ENCODE measurements at places on chromosomes 1 and 21. TPM values are rescaled to one million over a fixed set of nuclear protein-coding genes. Genes with fewer than 3 reads are reported as not detected.

The MFAP2 gene
- polyA plus RNA-seq, result 132 TPM

The GPR157 gene
- polyA plus RNA-seq, result 2.1 TPM

The RCSD1 gene
- 0.03 TPM for polyA plus RNA-seq

The PRR9 gene
- polyA plus RNA-seq, result not detected

The NID1 gene
- 49.3 TPM for polyA plus RNA-seq

The LMOD1 gene
- 2.7 TPM for polyA plus RNA-seq

The MRPL20 gene
- 159 TPM for polyA plus RNA-seq

The SLC37A1 gene
- 2.8 TPM for polyA plus RNA-seq

The S100A1 gene
- polyA plus RNA-seq, result 0.18 TPM

The LRRC40 gene
- polyA plus RNA-seq, result 6.3 TPM

The SLC50A1 gene
- 58.4 TPM for polyA plus RNA-seq

The TIE1 gene
- 0.81 TPM for polyA plus RNA-seq

The NPL gene
- polyA plus RNA-seq, result 2.5 TPM

The TRAF5 gene
- polyA plus RNA-seq, result 10.5 TPM

The LHX4 gene
- polyA plus RNA-seq, result not detected

The BMP8B gene
- 0.07 TPM for polyA plus RNA-seq

The PRKAB2 gene
- polyA plus RNA-seq, result 9.4 TPM

The PRKACB gene
- polyA plus RNA-seq, result 7.5 TPM

The F5 gene
- under 0.01 TPM for polyA plus RNA-seq

The ICOSLG gene
- 0.52 TPM for polyA plus RNA-seq

The ASTN1 gene
- 0.29 TPM for polyA plus RNA-seq

The ZNF593OS gene
- polyA plus RNA-seq, result not detected

The MYBPH gene
- polyA plus RNA-seq, result not detected

The HRNR gene
- not detected for polyA plus RNA-seq

The PRAMEF1 gene
- polyA plus RNA-seq, result not detected

The C1orf94 gene
- polyA plus RNA-seq, result not detected

The SPRR5 gene
- polyA plus RNA-seq, result not detected

The RPTN gene
- not detected for polyA plus RNA-seq

The LCE2A gene
- polyA plus RNA-seq, result not detected

The PTGER3 gene
- 1.3 TPM for polyA plus RNA-seq

The MAP1LC3C gene
- polyA plus RNA-seq, result 0.20 TPM

The ETV3 gene
- polyA plus RNA-seq, result 8.5 TPM

The MYOC gene
- polyA plus RNA-seq, result not detected

The OR2L3 gene
- 0.02 TPM for polyA plus RNA-seq

The HSPA13 gene
- 10.5 TPM for polyA plus RNA-seq

The OPRD1 gene
- polyA plus RNA-seq, result 0.07 TPM

The ZBTB40 gene
- 5.0 TPM for polyA plus RNA-seq

The CBR3 gene
- 6.7 TPM for polyA plus RNA-seq

The PLXNA2 gene
- 7.3 TPM for polyA plus RNA-seq

The AHDC1 gene
- 8.5 TPM for polyA plus RNA-seq

The NECAP2 gene
- polyA plus RNA-seq, result 116 TPM

The RGS8 gene
- polyA plus RNA-seq, result not detected

The NUDT4B gene
- 24.7 TPM for polyA plus RNA-seq

The HTR6 gene
- 0.05 TPM for polyA plus RNA-seq
